ENCODE measurements at places on chromosomes 16 and 17.
A peak's percentile ranks its signal among the peaks of the same experiment; 100 is the strongest.

DNA sequence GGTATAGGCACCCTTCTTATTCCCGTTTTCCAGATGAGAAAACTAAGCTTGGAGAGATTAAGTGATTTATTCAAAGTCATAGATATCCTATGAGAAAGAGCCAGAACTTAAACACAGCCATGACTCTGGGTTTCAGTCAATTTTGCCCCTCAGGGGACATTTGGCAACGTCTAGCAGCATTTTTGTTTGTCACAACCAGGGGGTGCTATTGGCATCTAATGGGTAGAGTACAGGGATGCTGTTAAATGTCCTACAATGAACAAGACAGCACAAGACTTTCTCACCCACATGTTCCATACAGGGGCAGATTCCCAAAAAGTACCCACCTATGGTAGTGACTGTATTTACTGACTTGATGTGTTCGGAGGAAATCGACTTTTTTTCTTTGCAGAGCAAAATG, 4.8 kb upstream of the SHISA9 start:
- DNase-seq, result peak; percentile 41

- DNase-seq, result no peak
Measured at GRCh38 chr17:19753051-19753509, 5.0 kb upstream of the ALDH3A1 start.

DNA sequence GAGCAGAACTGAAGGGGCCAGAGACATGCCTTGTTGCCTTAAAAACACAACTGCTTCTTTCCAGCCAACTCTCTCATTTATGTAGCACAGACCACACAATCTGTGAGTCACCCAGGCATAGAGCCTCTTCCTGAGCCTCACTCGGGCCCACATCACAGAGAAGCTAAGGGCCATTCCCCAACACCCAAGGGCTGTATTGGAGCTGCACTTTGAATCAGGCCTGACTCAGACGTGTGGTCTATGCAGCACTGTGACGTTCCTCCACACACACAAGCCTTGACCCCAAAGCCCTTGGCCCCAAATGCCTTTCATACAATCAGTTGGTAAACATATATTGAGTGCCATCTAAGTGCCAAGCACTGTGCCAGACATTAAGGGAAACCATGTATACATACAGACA, 308.9 kb upstream of the DYNLRB2 start:
- no peak for DNase-seq

DNA sequence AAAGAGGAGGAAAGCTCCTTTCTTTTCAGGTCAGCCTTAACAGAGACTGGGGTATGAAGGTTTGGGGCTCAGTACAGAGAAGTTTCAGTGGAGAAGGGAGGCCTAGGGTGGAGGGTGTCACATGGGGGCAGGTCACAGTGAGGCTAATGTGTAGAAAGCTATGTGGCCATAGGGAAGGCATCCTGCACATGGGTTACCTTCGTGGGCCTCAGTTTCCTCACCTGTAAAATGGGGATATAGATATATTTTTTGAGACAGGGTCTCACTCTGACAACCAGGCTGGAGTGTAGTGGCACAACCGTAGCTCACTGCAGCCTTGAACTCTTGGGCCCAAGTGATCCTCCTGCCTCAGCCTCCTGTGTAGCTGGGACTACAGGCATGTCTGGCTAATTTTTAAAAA, 41.8 kb downstream of the EMP2 start:
- DNase-seq, result no peak

- DNase-seq, result no peak
Measured at GRCh38 chr16:22618842-22619241, 108.2 kb downstream of the NPIPB5 start.

- DNase-seq, result no peak
Measured at GRCh38 chr17:69287168-69287567, 39.8 kb downstream of the ABCA5 start.

DNA sequence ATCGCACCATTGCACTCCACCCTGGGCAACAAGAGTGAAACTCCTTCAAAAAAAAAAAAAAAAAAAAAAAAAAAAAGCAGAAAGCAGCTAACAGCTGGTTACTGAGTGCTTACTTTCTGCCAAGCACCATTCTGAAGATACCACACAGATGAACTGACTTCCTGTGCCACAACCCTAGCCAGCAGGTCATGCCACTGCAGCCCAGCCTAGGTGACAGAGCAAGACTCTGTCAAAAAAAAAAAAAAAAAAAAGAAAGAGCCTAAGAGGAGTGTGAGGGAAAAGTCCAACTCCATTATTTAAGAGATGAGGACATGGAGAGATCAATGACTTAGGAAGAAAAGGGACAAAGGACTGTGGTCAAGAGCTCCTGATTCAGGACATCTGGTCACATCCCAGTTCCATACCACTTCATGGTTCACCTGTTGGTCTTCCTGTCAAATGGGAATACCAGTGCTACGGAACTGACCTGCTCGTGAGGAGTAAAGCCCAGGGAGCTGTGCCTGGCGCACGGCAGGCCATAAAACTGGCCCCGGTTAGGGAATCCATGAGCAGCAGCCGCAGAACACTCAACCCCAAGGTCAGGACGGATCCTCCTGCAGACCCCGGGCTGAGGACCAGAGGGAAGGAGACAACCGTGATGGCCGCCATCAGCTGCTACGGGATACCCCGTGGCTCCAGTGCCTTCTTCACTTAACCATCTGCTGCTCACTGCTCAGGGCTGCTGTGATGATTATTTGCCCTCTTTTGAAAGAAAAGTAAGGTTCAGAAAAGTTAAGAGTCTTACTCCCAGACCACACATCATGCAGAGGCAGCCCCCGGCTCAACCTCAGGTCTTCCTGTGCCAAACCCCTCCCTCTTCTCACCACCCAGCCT, 950 bp downstream of the KLHDC4 start:
- no peak for DNase-seq

DNA sequence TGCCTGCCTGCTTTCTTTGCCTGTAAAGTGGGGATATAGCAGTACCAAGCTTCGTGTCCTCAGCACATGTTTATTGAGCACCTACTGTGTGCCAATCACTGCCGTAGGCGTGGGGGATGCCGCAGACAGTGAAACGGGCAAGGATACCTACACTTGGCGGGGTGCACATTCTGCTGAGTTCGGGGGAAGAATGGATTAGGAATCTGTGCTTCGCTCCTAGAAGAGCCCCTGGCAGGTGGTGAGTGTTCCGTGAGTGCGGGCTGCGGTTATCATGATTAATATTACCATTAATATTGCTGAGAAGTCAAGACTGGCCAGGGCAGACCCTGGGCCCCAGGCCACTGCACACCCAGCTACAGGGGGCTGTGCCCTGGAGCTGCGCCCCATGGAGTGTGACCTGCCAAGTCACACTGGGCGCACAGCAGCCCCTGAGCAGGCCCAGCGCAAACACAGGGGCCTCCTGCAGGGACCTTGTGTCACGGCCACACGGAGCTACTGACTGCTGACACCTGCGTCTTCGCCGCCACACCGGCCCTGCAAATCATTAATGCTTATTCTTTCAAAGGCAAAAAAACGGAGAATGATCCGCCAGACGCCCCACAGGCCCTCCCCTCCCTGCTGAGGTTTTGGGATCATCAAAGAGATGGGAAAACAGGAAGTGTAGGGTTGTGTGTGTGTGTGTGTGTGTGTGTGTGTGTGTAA, 213.4 kb upstream of the GSE1 start:
- DNase-seq, result no peak

DNA sequence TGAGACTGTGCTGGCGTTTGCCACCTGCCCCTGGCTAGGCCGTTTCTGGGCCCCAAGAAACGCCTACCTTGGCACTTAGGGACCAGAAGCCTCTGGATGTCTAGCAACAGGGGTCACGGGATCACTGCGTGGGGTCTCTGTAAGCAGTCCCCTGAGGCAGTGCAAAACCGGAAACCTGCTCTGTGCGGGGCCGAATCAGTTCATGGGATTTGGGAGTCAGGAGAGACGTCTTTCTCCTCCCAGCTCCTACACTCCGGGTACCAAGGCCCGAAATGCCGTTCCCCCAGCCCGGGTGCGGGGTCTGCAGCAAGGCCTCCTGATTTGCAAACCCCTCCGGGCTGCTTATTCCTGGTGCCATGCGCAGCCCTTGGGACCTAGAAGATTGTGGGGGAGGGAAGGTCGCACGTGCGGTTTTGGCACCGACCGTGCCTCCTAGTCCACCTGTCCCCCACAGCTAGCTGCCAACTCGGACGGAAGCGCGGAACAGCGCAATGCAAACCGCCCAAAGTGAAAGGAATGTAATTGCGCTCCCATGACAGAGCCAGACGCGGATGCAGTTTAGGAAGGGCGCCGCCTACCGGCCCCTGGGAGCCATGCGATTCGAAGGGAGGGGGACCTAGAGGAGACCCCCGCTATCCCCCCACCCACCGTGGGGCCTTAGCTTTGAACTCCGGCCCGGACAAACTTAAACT, 6.5 kb downstream of the IRX5 start:
- DNase-seq, result peak; percentile 72

GRCh38 chr17:59427425-59427921, 96.0 kb downstream of the YPEL2 start:
- no peak for DNase-seq

DNA sequence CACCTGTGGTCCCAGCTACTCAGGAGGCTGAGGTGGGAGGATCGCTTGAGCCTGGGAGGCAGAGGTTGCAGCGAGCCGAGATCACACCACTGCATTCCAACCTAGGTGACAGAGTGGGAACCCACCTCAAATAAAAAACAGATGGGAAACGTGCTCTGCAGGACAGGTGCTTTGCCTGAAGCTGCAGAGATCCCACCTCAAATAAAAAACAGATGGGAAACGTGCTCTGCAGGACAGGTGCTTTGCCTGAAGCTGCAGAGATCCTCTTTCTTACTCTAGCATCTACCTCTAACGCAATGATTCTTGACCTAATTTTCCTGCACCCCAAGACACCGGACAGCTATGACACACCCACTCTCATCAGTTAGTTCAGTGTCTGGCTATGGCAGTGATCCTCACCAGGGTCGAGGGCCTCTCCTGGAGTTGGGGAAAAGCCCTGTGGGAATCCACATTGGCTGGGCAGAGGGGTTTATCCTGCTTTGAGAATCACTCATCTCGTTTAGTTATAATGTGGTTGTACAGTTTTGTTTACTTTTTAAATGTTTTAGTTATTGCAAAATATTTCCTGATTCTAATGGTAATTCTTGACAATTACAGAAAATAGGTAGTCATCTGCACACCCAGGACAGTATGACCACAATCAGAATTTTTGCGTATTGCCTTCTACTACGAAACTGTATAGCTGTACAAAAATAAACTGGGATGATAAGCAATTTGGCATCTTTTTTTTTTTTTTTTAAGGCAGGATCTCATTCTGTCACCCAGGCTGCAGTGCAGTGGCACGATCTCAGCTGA, 11.4 kb downstream of the VPS53 start:
- DNase-seq, result no peak

GRCh38 chr17:70405492-70406220, 236.3 kb downstream of the KCNJ2 start:
- DNase-seq, result no peak

DNA sequence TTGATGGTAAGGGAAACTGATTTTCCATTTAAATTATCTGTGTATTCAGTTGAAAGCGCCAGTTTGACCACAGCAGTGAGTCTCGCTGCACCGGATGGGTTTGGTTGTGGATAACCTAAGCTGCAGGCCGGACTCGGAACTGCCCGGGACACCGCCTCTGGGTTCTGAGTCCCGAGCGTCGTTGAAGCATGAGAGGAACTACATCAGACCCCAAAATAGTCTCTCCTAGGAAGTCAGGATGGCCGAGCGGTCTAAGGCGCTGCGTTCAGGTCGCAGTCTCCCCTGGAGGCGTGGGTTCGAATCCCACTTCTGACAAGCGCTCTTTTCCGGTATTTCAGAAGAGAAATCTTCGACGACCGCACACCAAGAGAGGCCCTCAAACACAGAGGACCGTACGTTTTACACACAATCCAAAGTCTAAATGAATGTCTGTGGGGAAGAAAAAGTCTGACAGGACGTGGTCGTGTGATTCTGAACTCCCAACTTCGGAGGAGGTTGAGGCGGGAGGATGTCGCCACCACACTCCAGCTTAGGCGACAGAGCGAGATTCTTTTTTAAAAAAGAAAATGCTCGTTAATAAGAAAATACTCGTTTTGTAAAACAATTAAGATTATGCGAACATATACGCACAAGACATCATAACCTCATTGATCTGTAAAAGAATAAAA, 15.4 kb upstream of the PLLP start:
- peak; percentile 92 for DNase-seq

GRCh38 chr16:84917492-84917891, 93.8 kb downstream of the ZDHHC7 start:
- no peak for DNase-seq

GRCh38 chr16:79287424-79287917, 313.1 kb downstream of the MAF start:
- no peak for DNase-seq

DNA sequence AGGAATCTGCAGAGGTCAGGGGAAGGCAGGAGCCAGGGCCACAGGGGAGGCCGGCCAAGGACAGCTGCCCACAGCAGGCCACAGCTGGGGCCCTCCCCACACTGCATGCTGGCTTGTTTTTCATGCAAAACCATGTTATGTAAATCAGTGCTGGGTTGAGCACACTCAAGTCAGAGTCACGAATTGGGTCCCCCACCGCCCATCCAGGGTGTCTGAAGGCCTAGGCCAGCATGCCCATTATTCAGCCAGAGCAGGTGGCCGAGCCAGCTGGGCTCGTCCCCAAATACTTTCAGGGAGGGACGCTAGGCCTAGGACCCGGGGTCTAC, 51.2 kb upstream of the TOB1 start:
- no peak for DNase-seq

DNA sequence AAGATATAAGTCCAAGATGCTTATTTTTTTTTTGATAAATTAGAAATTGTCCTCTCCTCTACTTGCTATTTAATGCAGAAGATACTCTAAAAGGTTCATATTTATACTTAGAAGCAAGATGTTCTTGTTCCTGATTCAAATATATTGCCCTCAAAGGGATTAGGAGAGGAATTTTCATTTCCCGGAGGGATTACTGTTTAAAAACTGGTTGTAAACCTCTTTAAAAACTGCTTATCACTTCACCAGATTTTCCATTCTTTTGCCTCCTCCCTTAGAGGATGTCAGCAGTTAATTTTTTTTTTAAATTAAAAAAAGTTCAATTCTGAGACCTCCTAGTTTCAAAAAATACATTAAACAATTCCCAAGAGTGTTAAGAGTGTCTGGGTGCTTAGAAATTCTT, 2.8 kb downstream of the TENT4B start:
- no peak for DNase-seq

GRCh38 chr16:31022544-31023251, 10.7 kb upstream of the STX4 start:
- no peak for DNase-seq

DNA sequence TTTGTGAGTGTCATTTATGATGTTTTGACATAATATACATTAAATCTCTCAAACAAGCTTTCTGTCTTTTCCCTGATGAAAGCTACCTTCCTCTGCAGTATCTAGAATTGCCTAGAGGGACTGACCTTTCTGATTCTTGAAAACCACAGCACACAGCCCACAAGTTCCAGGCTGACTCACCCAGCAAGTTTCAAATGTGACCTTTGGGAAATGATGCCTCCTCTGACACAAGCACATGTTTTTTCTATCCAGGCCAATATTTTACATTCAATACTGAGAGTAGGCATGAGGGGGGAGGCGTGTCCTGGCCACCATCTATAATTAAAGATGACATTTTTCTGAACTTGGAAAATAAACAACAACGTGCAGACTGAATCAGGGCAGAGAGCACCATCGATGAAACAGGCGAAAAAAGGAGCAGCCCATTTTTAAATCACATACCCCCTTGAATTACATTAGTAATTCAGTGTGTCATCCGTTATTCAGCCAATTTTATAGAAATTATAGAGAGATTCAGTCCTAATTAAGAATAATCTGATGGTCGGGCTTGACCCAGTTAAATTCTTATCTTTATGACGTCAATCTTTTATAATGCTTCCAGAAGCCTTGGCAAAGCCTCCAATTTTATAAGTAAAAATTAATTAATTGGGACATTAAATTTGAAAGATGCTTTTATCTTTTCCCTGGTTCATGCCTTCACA, 292.6 kb upstream of the CDH11 start:
- DNase-seq, result no peak

- DNase-seq, result no peak
Measured at GRCh38 chr17:20998571-20999043, 44.2 kb downstream of the USP22 start.

All from Kasumi-1 (cell line).